ENCODE measurements at places on chromosomes 1 and 21.

DNA sequence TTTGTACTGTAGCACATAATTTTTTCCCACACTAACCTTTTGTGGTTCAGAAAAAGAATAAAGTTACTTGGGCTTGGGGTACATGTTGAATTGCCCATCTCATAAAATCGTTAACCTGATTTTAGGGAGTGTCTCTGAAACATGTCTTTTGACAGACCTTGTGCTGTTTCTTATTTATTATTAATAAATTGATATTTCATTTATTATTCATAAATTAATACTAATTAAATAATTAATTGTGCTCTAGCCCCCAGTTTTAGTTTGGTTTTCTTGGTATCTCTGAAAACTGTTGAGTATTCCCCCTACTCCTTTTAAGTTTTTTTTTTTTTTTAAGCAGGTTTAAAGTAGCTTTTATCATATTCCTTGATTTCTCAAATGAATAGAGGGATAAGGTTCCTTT is 27.9 kb downstream of the CAMTA1 start:
- ATAC-seq, result no peak

DNA sequence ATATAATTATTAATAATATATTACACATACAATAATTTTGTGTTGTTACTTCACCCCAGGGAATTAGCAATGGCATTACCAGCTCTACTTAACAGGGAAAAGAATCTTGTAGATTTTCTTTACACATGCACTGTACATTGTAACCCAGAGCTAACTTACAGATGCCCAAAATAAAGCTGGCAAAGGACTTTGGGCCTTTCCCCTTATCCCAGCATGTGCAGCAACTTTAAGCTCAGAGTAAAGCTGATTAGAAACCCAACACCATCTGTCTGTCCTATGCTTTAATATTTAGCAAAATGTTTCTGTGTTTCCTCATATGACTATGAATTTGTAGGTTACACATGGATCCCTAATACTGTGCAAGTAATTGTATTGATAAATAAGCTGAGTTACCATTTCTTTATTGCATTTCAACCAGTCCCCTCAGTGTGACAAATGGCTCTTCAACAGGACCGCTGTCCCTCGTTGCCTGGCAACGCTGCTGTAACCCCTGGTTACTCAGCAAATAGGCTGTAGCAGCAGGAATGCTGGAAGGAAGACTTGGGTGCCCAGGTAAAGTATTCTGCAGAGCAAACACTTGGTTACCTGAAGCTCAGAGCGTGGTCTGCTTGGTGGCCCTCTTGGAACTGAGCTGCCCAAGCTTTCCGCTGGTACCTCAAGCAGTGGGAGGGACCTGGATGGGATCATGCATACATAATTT is at the start of gene USH2A:
Gene USH2A, minus strand, starts transcription at position 628 of the 700 bp plus-strand sequence. CDS start 1,112 bp downstream, outside the sequence.
- no peak for ATAC-seq

- no peak for ATAC-seq
These were observed 21.1 kb downstream of the PYHIN1 start for GRCh38 chr1:158952416-158952815.

- no peak for ATAC-seq
These were observed 77.0 kb upstream of the POU3F1 start for GRCh38 chr1:38123356-38124135.

- no peak for ATAC-seq
These were observed 113.1 kb downstream of the ATP5PO start for GRCh38 chr21:33802481-33802880.

GRCh38 chr1:58924821-58925220 is 141.0 kb upstream of the JUN start:
- ATAC-seq, result no peak

- ATAC-seq, result no peak
These were observed 26.5 kb downstream of the OSBPL9 start for GRCh38 chr1:51643362-51643761.

DNA sequence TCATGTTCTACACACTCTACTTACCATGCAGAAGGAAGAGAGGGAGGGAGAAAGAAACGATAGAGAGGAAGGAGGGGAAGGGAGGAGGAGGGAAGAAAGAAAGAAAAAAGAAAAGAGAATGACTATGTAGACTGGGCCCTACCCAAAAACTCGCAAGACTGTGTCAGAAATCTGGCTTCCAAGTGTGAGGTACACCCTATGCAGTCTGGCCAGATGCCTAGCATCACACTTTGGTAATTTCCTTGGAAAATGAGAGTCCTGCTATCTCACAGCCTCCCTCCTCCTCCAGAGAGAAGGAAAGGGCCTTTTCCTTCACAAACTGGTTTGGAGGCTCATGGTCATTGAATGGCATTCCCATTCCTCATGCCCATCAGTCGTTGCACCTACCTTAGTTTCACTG is 86.4 kb upstream of the LRRC8D start:
- ATAC-seq, result no peak

DNA sequence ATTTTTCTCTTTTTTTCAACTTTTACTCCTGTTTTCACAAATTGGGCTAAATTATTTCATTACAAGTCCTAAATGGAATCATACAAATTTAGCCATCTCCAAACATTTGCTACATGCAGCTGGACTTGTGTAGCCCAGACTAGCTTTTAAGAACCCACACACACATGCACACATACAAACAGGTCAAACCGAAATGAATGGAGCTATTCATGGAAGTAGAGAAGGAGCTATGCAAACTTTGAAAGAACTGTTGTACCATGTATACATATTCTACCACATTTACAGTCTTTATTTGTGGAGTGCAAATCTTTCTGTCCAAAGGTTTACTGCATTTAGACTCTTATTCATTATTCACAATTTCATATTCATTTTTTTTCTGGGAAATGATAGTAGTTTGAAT is 189.1 kb upstream of the RNPC3 start:
- ATAC-seq, result no peak

DNA sequence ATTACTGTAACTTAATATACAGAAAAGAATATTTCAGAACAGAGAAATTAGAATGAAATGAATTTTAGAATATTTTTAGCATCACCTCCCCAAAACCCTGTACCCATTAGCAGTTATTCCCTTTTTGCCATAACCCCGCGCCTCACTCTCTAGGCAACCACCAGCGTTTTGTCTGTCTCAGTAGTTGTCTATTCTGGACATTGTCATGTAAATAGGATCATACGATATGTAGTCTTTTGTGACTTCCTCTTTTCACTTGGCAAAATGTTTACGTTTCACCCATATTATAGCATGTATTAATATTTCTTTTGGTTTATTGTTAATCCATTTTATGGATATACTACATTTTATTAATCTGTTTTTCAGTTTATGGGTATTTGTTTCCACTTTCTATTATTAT is 24.9 kb downstream of the SOAT1 start:
- ATAC-seq, result no peak

DNA sequence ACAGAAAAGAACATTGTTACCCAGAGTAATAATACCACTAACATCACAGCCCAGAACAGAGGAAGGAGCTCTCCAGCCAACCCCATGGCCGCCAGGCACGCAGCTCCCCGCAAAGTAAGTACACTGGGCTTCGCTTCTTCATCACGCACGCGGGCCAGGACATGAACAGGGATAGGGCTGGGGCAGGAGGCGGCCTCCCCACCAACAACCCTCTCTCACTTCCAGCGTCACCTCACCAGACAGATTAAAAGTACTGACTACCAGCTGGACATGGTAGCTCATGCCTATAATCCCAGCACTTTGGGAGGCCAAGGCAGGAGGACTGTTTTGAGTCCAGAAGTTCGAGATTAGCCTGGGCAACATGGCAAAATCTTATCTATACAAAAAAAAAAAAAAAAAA is 78.3 kb downstream of the NPHP4 start:
- no peak for ATAC-seq
